ENCODE measurements at places on chromosomes 5 and 9.

GRCh38 chr5:56763711-56764466 is 51.5 kb upstream of the MAP3K1 start:
- DNase-seq: peak; percentile 3

- no peak for DNase-seq
Observed at GRCh38 chr5:72472031-72472430, 35.2 kb downstream of the ZNF366 start.

GRCh38 chr5:1887588-1888360 is 5.0 kb upstream of the IRX4 start:
- DNase-seq: no peak

- peak; percentile 62 for DNase-seq
Observed at GRCh38 chr9:101387871-101388506, 3.2 kb upstream of the BAAT start.

GRCh38 chr5:174326372-174326771 is 280.9 kb downstream of the NSG2 start:
- DNase-seq: no peak

Data from putamen (tissue), 1 donor.